Activated naive CD4-positive, alpha-beta T cell treated with Interleukin-2 at 50 U/mL for 16 hours (primary cell): ENCODE measurements at places on chromosomes 3 and 15.

DNA sequence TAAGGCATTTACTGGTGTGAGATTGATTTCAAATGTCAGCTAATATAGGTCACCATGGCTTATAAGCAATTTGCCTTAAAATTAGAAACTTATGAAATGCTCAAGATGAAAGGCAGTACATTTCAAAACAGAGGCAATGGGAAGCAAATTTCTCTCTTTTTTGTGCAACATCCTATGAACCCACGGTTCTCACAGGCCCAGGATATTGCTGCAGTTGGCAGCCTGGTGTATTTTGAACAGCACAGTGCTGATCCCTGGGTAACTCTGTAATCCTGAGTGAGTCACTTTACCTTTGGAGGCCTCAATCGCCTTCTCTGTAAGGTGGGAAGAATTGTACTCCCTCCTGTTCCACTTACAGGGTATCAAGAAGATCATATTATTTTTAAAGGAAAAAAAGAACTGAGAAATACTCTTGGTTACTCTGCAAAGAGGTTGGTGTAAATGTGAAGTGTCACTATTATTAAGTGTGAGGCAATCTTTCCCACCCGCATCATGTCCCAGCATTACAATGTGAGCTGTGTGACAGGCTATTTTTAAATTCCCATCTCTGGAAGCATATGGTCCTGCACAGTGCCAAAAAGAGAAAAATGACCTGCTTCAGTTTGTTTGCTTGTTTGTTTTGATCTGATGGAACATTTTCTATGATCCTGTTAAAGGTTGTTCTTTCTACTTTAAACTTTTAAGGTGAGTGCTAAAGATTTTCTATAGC is 190.1 kb upstream of the LPP start:
- no peak for DNase-seq

- DNase-seq = no peak
Observed at GRCh38 chr3:159187232-159187631, 385.4 kb downstream of the MFSD1 start.

GRCh38 chr3:101632586-101632985 is 44.3 kb downstream of the ZBTB11 start:
- no peak for DNase-seq

DNA sequence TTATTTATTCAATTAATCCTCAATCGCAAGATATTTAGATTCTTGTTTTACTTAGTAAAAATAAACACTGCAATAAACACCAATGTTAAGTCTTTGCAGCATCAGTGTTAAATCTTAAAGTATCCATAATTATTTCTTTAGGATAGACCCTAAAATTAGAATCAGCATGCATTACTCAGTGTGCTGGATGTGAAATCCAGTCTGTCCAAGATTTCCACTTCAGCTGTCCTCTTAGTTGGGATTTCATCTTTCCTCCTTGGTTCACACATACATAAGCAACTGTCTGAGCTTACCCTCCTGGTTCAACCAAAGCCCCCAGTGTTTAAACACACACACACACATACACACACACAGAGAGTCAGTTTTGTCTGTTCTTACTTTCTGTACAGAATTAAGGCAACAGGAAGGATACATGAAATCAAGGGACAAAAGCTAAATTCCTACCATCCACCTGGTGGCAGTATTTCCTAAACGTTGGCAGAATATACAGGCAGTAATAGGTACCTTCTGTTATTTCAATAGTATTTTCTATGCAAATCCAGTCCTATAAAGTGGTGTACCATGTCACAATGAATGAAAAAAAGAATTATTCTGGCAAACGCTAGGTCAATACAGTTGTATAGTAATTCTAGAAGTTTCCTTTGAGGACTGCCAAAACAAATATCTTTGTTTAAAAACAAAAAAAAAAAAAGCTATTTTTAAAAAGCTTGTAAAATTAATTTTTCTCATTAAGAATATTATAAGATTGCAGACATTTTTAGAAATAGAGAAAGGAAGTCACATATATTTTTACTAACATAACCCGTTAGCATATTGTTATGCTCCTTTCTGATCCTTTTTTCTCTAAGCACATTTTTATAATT is 27.3 kb upstream of the DMXL2 start:
- peak; percentile 3 for DNase-seq

DNA sequence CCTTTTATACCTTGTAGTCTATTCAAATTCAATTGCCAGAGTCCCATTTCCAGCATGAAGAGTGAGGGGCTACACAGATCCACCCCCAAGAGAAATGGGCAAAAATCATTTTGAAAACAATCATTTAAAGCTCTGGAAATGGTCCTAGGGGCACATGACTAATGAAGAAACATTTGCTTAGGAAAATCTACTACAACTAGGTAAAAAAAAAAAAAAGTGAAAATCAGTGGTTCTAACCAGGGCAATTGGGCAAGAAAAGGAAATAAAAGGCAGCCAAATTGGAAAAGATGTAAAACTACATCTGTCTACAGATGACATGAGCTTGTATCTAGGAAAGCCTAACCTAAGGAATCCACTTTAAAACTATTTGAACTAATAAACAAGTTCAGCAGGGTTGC is 9.4 kb downstream of the IMPG2 start:
- no peak for DNase-seq

DNA sequence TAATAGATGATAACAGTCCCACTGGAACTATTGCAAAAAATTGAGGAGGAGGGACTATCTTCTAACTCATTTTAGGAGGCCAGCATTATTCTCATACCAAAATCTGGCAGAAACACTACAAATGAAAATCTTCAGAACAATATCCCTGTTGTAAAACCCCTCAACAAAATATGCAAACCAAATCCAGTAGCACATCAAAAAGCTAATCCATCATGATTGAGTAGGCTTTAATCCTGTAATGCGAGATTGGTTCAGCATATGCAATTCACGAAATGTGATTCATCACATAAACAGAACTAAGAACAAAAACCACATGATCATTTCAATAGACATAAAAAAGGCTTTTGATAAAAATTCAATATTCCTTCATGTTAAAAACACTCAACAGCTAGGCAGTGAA is 23.9 kb upstream of the PLSCR2 start:
- no peak for DNase-seq

DNA sequence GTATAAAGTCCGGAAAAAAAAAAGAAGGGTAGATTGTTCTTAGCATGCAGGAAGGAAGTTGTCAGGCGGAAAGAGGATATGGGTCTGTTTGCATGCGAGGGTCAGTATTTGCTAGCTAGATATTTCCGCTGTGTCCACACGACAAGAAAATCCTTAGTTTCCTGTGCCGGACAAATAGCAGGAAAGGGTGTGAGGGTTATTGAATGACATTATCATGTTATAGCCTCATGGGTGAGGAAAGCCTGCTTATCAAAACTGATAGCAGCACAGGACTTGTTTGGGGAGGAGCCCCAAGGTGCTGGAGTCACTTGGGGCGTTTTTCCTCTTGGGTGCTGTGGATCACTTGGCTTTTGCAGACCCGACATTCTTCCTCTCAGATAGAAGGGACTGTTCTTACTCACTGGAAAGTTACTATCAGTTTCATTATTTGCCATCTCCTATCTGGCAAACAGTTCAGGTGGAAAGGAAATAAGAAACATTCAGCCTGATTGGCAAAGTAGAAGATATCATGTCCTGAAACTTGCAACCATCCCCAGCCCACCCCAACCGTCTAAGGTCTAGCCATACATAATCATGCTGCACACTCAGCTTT is 127.2 kb upstream of the DPH6 start:
- no peak for DNase-seq

GRCh38 chr15:27530994-27531393 is 560.0 kb downstream of the GABRG3 start:
- DNase-seq = no peak

DNA sequence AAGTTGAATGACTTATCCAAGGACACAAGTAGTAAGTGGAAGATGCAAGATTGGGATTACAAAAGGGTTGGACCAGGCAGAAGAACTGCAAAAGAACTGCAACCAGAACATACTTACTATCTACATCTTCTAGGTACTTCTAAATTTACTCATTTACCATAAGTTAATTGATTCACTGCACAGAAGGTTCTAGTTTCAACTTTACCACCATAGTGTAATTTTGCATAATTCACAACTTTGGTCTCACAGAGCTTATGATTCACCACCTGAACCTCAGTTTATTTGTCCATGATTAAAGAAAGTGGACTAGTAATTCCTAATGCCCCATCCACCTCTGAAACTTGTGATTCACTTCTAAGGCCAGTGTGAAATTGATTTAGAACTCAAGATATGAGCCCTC is 236.8 kb upstream of the UBE2E2 start:
- no peak for DNase-seq

- DNase-seq = no peak
Observed at GRCh38 chr3:116669576-116669975, 40.0 kb upstream of the TUSC7 start.

DNA sequence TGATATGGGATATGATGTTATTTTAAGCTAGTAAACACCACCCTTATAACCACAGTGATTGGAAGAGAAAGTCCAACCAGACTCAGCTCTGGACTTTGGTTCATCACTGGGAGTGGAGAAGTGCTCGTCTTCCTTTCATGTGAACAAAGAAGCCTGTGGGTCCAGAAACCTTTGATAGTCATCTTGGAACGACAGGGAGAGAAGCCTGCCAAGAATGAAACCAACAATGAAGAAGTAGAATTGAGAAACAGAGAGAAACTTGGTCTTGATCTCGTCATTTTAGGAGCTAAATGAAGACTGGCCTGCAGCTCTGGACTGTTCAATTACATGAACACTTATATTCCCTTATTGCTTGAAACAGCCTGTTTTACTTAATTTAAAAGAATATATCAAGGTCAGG is 13.1 kb upstream of the SLC35G2 start:
- no peak for DNase-seq

DNA sequence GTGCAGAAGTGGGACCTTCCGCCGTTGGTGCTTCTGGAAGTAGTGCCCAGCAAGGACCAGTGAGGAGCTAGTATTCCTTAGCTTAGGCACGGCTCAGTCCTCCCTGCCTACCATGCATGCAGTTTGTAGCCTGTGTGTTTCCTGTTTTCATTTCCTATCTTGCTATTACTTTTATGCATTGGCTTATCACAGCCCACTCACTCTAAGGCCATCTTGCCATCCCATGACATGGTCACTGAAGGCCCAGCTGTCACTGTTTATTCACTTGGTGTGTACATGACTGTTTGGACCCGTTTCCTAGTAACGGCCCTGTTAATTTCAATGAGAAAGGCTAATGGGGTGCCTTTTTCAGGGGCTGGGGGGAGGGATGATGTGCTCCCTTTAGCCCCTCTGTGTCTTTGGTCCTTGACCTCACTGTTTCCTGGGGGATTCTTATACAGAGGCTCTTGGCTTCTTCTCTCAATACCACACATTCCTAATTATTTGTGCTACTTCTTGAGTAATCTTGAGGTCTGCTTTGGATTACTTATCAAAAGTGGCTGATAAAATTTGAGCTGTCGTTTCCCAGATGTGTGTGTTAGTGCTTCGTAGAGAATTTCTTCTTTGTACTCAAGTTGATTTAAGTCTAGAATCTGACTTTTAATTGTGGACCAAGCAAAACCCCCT is 24.5 kb upstream of the TRAK1 start:
- no peak for DNase-seq

DNA sequence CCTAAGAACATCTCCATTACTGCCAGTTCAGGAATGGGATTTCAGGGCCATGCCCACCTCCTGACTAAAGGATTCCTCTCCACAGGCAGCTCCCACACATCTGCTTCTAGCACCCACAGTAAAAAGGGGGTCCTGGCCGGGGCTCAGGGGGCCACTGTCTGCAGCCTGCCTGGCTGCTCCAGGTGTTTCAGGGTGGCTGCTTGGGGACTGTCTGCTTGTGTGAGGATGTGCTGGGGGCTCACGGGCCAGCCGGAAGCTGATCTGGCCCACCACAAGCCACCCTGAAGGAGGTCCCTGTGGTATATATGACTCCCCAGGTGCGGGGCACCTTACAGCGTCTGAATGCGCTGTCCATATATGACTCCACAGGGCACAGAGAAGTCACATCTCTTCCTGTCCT is 135.4 kb downstream of the NSMCE3 start:
- no peak for DNase-seq

GRCh38 chr3:52279596-52279995 is 1.1 kb upstream of the WDR82 start:
- DNase-seq = no peak

DNA sequence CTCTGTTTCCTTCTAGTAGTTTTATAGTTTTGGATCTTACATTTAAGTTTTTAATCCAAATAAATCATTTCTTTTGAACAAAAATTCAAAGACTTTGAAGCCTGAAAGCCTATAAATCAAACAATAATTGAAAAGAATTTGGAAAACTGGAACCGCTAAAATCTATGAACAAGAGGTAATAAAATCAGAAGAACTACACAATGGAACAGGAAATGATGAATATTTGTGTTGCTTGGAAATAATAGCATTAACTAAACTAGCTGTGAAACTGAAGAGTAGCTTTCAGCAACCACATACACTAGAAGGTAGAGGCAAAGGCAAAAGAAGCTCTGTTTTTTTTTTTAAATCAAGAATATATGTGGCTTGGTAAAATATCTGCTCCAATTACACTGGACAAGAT is 147.9 kb upstream of the ABI3BP start:
- DNase-seq = no peak

DNA sequence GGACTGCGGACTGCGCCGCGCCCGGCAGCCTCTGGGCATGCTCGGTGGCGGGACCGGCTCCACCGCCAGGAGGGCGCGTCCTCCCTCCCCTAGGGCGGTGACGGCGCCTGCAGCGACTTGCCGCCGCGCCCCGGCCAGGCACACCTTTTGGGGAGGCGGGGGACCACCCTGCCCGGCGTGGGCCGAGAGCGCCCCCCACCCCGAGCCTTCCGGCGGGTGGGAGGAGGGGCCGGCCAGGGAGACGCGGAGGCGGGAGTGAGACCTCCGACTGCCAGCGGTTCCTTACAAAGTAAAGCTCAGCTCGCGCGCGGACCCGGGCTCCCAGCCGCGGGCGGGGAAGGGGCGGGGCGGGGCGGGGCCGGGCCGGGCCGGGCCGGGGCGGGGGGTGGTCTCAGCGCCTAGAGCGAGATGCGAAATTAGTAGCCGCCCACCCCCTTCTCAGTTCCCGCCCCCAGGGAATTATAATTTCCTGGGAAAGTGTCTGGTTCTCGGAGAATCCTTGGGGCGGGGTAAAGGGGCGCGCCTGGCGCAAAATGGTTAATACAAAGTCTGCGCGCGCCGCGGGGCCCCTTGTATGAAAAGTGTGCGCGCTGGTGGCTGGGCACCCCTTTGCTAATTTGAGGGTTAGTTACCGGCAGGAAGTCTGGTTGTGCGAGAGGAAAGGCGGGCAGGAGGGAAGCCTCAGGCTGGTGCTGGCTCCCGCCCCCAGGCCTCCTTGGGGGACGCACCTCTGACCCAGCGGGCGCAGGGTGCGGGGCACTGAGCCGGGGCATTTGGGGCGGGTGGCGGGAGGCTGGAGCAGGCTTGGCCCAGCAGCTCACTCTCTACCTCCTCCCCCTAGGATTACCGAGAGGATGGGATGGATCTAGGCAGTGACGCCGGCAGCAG is 224.8 kb upstream of the IL12A start:
- DNase-seq = no peak

DNA sequence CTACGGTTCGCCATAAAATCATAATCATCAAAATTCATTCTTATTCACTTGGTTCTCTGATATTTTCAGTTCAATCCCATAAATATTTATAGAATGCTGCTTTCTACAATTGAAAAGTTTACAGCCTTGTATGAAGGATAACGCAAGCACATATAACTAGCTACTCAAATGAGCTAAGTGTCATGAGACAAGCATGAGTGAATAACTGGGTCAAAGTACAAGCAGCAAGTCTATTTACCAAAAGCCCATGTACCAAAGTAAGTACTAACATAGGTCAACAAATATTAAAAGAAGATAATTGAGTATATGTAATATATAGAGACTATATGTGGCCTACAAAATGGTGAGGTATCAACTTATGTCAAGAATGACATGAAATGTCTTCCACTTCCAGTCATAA is 596.6 kb downstream of the GBE1 start:
- DNase-seq = no peak
